Ascending aorta (tissue), 2 donors: ENCODE measurements at places on chromosomes 11 and 22.

- no peak for DNase-seq
Measured at GRCh38 chr22:35319244-35319985, 19.7 kb downstream of the TOM1 start.

- DNase-seq = no peak
Measured at GRCh38 chr22:44632541-44633396, 69.2 kb upstream of the PRR5 start.

DNA sequence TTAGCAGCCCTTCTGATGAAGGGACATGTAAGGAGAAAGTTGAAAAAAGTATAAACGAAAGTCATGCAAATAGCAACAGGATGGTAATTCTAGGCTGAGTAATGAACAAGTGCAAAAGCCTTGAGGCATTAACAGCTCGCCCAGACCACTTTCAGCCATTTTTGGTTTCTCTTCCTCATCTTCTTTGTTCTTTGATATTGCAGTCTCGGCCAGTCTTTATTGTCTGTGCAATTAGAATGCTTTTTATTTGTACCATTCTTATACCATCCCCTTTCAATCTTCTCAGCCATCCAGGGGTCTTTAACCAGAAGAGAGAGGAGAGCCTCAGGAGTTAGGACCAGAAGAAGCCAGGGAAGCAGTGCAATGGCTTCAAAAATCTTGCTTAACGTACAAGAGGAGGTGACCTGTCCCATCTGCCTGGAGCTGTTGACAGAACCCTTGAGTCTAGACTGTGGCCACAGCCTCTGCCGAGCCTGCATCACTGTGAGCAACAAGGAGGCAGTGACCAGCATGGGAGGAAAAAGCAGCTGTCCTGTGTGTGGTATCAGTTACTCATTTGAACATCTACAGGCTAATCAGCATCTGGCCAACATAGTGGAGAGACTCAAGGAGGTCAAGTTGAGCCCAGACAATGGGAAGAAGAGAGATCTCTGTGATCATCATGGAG, 7.3 kb downstream of the TRIM34 start:
- DNase-seq = no peak

DNA sequence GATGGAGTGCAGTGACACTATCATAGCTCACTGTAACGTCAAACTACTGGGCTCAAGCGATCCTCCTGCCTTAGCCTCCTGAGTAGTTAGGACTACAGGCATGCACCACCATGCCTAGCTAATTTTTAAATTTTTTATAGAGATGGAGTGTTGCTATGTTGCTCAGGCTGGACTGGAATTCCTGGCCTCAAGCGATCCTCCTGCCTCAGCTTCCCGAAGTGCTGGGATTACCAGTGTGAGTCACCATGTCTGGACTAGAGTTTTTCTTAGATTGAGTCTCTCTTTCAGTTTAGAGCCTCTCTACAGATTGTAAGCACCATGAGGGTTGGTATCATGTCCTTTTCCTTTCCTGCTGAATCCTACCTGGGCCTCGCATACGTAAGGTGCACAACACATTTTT, 57.3 kb upstream of the ALKBH3 start:
- DNase-seq = no peak

GRCh38 chr11:130979386-130979972, 63.2 kb upstream of the SNX19 start:
- no peak for DNase-seq

DNA sequence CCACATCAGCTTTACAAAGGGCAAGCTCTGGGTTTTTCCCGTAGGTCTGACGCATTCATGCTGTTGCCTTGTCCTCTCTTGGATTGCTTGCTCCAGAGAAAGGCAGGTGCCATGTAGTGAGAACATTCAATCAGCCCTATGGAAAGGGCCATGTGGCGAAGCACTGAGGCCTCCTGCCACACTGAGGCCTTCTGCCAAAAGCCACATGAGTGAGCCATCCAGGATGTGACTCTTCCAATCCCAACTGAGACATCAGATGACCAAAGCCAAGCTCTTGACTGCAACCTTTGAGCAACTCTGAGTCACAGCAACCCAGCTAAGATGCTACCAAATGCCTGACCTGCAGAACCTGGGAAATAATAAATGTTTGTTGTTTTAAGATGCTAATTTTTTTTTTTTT, 9.0 kb upstream of the PANX3 start:
- DNase-seq = no peak

- DNase-seq = peak; percentile 57
Measured at GRCh38 chr11:1055990-1056771, 18.5 kb upstream of the MUC2 start.

GRCh38 chr11:134215836-134216235, 7.9 kb downstream of the NCAPD3 start:
- DNase-seq = no peak

GRCh38 chr11:91296629-91297028, 928.0 kb upstream of the FAT3 start:
- no peak for DNase-seq

DNA sequence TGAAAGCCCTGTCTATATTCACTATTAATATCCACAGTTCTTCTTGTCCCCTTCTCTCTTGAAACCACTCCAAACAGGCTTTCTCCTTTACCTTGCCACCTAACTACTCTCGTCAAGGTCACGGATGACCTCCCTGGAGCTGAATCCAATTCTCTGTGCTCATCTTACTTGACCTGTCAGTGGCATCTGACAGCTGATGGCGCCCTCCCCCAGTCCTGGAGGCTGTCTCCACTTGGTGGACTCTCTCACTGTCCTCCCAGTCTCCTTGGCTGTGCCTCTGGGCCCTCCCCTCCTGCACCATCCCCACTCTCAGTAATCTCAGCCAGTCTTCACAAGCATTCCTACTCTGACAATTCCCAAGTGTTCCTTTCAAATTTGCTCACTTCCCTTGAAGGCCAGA, 8.7 kb downstream of the TNKS1BP1 start:
- no peak for DNase-seq

DNA sequence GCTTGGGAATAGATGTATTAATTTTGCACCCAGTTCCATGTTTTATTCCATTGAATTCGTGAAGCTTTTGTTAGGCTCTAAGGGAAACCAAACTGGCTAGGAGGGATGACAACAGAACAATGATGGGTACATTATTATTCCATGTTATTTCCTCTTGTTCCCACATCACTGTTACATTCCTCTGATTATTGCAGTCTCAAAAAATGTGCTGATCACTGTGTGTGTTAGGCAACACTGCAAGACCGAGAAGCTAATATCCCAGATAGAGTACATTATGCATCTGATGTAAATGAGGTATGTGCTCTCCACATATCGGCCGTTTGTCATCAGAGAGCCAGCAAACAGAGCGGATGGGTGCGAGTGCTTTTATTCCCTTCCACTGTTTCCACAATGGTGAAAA, 327.9 kb downstream of the SOX6 start:
- no peak for DNase-seq

DNA sequence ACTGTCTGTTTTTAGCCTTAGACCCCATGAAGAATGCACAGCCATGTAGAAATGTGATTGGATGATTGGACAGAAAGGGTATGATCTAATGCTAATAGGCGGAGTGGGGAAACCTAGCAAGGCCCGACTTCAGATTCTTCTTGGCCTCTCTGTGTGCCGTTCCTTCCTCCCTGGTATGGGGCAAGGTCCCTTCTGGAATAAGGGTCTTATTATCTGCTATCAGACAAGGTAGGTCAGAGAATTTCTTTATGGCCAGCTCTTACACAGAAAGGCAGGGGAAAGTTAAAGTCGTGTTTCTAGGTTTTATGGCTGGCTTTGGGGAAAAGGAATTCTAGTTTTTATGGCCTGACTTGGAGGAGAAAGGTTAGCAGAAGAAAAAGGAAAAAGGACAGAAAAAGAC, 30.6 kb downstream of the DBX1 start:
- no peak for DNase-seq

- no peak for DNase-seq
Measured at GRCh38 chr22:21881841-21882753, 14.7 kb upstream of the MAPK1 start.

- DNase-seq = no peak
Measured at GRCh38 chr11:74714904-74715303, 16.3 kb downstream of the CHRDL2 start.

DNA sequence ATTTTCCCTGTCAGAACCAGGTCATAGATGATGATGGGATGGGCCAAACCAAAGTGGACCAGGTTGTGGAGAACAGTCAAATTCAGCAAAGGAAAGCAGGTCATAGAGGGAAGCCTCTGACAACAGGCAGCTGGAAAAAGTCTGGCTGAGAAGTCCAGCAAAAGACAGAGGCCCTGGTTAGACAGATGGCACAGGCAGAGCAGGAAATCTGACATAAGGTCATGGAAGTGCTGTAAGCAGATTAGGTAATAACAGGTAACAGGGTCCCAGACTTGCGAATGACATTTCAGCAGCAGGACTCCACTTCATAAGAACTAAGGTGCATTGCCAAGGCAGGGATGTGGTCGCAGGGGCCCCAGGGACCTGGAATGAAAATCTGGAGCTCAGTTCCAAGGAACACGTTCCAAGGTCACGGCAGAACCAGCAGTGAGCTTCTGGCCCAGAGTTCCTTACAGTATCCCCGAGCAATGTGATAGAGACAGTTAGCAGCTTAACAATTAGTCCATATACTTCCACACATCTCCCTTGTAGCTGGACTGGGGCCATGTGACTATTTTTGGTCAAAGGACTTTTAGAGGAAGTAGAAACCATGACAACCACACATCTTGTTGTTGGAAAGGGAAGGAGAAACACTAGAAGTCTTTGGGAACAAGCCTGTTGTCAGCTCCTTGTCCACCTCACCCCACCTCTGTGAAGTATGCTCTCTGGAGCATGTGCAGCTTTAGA, 75.4 kb downstream of the ME3 start:
- DNase-seq = peak; percentile 72

DNA sequence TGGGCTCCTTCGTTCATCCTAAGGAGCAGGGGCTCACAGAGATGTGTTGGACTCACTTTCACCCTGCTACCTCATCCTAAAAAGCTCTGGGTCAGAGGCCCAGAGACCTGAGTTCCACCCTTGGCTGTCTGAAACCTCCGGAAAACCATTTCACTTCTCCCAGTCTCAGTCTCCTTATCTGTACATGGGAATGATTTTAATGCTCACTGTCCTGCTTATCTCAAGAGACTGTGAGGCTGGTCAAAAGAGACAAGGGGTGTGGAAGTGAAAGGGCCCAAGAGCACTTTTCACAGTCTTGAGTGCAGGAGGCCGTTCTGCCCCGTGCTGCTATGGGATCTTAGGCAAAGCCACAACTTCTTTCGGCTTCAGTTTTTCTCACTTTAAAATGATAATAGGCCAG, 13.2 kb upstream of the NPAS4 start:
- no peak for DNase-seq

- DNase-seq = no peak
Measured at GRCh38 chr11:17764446-17765218, 30.1 kb downstream of the KCNC1 start.

DNA sequence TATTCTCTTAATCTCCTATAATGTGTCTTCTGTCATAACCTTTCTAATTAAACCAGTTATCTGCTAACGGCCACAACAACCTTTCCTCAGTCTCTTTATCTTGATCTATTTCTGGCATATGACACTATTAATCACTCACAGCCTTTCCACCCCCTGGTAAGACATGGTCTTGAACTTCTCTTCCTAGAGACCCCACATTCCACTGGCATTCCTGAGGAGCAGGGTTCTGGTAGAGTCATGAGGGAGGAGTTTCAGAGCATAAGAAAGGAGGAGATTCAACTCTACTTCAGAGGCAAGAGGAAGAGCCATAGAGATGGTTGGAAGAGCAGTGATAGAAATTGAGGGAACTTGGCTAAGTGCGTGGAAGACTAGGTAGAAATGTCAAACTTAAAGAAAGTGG, 325.6 kb downstream of the BLID start:
- DNase-seq = no peak

GRCh38 chr11:61294717-61295595, at the start of gene VWCE:
TSS of gene VWCE (minus strand) at chr11:61295316. CDS start at chr11:61295037, 279 bp downstream.
- peak; percentile 67 for DNase-seq

- DNase-seq = no peak
Measured at GRCh38 chr11:117807482-117808327, 10.7 kb upstream of the DSCAML1 start.

- no peak for DNase-seq
Measured at GRCh38 chr22:42604403-42604802, 10.3 kb downstream of the POLDIP3 start.

DNA sequence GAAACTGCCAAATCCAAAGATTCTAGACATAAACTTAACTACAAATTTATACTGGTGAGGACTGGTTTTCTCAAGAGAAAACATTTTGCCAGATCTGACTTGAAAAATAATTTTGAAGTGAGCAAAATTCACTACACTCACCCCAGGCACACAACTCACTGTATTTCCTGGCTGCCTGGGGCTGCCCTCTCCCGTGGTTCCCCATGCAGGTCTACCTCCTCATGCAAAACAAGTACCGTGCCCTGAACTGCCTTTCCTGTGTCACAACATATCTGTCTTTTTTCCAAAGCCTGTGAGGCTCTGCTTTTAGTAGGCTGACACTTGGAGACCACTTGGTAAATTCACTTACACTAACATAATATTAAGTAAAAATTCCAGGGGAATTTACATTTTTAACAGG, 76.4 kb downstream of the LIF start:
- no peak for DNase-seq

DNA sequence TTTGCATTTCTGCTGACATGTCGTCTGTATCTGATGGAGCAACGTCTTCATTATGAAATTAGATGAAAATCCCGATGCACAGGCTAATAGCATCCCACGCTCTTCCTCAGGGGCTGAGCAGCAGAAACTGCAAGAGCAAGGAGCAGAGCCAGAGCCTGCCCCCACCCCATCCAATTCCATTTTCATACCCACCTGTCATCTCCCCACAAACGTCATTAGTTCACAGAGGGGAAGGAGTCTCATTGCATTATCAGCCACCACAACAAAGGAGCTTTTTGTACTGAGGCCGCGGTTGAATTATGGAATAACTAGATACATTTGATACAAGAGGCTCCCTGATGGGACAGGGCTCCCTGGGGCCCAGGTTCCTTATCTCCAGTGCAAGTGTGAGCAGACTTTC, 515.0 kb downstream of the NTM start:
- DNase-seq = no peak

DNA sequence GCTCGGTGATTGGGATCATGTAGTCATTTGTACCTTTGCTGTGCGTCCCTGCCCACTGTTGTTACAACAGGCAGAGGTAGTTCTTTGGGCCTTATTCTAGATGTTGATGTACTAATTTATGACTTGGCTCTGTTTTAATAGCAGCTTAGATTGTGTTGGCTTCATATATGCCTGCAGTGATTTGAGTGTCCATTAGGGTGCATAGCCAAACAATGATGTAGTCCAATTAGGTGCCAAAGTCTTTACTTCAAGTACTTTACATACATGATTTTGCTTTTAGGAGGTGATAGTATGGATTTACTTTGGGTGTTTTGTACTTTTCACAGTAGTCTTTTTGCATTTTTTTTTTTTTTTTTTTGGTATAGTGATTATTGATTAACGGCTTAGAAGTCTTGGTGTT, 46.4 kb downstream of the PPP6R3 start:
- no peak for DNase-seq

DNA sequence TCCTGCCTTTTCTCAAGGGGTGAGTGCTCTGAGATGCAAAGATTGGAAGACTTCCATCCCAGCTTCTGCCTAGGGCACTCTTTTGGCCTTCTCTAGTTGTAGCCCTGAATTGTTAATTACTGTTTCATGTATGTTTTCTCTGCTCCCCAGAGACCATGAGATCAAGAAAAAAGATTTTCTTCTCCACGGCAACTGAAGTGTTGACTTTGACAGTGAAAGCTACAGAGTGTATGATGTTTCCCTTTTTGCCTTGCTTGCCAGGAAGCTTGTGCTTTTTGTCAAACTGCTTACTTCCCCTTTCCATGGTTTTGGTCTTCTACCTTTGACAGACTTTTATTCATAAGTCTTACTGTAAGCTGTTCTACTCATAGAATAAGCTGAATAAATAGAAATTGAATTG, 23.3 kb upstream of the EIF3D start:
- no peak for DNase-seq
